ENCODE measurements at places on chromosomes 16 and 17. TPM values are rescaled to one million over a fixed set of nuclear protein-coding genes. Genes with fewer than 3 reads are reported as not detected.

DNA sequence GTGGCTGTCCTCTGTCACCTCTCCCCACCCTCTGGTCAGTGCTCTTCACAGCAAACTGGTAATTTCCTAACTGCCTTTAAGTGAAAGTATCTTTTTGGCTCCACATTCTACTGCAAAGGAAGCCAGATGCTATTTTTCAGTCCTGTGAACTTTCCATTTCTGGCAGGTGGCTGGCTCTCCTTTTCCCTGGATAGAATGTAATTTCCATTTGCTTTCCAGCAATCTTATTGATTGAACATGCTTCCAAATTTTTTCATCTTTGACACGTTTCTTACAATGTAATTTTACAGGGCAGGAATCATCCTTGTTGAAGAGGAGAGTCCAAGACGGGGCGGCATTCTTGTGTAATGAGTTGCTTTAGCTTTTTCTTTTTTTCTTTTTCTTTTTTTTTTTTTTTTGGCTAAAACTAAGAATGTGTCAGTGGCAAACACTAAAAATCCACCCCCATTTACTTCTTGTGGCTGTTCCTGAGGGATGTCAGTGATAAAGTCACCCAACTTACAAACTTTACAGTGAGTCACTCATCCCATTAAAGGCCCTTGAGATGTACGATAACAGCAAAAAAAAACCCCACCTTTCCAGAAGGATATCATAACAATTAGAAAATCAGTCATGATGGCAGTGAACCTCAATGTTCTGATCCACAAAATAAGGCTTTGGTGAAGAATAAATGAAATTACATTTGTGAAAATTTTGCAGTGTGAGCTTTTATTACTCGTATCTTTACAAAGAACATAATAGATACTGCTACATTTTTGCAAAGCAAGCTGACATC lies 29.4 kb upstream of the PRKCA start:
- no peak overlapping the region for H3K4me3 ChIP-seq
- no peaks in the 10 kb centered on the region for H3K27me3 ChIP-seq
- no peaks in the 10 kb centered on the region for H3K36me3 ChIP-seq
- H3K27ac ChIP-seq, result no peak overlapping the region
- no peaks in the 10 kb centered on the region for H3K4me1 ChIP-seq
- DNase-seq, result no peak

Gene ARSG
- total RNA-seq, result 39.3 TPM

GRCh38 chr16:85492295-85492864 lies 120.7 kb upstream of the GSE1 start:
- H3K36me3 ChIP-seq, result no peaks in the 10 kb centered on the region
- no peaks in the 10 kb centered on the region for H3K27me3 ChIP-seq
- no peak for DNase-seq
- H3K4me3 ChIP-seq, result no peak overlapping the region
- no peak overlapping the region for H3K27ac ChIP-seq

- no peak within 1 kb of the TSS for H3K27ac ChIP-seq
- H3K4me3 ChIP-seq, result no peak within 1 kb of the TSS
- no peak for DNase-seq
- peaks cover 34% of the 10 kb centered on the region for H3K27me3 ChIP-seq
- H3K36me3 ChIP-seq, result no peaks in the 10 kb centered on the region
- no peaks in the 10 kb centered on the region for H3K4me1 ChIP-seq
These were observed at the start of gene JPH3 for GRCh38 chr16:87602001-87602775. JPH3 (plus strand) TSS chr16:87602508; CDS start chr16:87603147, 639 bp downstream.

Gene ZNF689
- 9.1 TPM for total RNA-seq

- no peaks in the 10 kb centered on the region for H3K36me3 ChIP-seq
- H3K27me3 ChIP-seq, result no peaks in the 10 kb centered on the region
- DNase-seq, result no peak
- H3K27ac ChIP-seq, result no peak overlapping the region
- H3K4me1 ChIP-seq, result no peaks in the 10 kb centered on the region
These were observed 47.9 kb downstream of the LYRM1 start for GRCh38 chr16:20948444-20948843.

All from natural killer cell (primary cell).